ENCODE measurements at places on chromosomes 3 and 15.
A peak's percentile ranks its signal among the peaks of the same experiment; 100 is the strongest.

DNA sequence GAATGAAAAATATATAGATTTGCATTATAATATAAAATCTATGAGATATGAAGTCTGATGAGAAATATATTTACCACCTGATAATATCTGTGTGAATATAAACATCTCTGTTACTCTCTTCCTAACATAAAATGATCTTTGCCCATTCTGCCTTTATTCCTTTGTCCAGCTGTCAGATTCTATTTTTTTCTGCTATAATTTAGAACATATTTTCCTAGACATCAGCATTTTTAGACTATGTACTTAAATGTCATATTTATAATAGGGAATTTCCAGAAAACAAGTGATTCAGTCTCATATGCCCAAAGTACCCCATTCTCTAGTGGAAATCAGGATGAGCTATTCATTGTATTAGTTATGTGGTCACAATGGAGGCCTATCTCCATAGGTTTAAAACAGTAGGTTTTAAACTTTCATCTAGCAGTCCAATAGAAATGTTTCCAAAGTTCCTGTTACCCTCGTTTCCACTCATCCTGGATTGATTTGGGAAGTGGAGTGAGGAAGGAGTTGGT, 83.3 kb downstream of the FILIP1L start:
- no peak for DNase-seq

GRCh38 chr3:42612217-42612616, 11.7 kb downstream of the NKTR start:
- no peak for DNase-seq

- DNase-seq: no peak
These were observed 10.8 kb downstream of the BHLHE40 start for GRCh38 chr3:4990069-4990468.

DNA sequence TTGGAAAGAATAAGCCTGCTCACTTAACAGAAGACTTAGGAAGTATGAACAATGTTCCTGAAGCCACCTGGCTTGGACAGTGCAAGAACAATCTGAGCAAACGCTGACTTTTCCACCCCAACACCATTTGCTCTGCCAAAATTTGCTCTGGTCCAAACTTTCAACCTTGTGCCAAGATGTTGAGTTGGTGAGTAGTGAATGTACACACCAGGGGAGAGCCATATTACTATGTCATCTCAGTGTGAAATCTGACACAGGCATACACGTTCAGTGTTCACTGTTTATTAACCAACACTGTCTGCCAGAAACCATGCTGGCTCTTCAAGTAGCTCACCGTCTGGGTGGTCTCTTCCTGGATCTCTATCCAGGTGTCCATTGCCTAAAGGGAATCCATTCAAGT, 152.9 kb upstream of the LPP start:
- DNase-seq: no peak

GRCh38 chr3:133859381-133860234, 36.1 kb downstream of the RAB6B start:
- DNase-seq: no peak

DNA sequence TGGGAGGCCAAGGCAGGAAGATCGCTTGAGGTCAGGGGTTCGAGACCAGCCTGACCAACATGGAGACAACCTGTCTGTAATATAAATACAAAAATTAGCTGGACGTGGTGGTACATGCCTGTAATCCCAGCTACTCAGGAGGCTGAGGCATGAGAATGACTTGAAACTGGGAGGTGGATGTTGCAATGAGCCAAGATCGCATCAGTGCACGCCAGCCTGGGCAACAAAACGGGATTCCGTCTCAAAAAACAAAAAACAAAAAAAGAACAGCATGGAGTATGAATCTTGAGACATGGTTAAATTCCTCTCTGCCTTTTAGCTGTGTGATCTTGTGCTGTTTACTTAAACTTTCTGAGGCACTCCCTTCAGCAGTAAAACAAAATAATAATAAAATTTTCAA, 244.9 kb downstream of the FGF12 start:
- no peak for DNase-seq

DNA sequence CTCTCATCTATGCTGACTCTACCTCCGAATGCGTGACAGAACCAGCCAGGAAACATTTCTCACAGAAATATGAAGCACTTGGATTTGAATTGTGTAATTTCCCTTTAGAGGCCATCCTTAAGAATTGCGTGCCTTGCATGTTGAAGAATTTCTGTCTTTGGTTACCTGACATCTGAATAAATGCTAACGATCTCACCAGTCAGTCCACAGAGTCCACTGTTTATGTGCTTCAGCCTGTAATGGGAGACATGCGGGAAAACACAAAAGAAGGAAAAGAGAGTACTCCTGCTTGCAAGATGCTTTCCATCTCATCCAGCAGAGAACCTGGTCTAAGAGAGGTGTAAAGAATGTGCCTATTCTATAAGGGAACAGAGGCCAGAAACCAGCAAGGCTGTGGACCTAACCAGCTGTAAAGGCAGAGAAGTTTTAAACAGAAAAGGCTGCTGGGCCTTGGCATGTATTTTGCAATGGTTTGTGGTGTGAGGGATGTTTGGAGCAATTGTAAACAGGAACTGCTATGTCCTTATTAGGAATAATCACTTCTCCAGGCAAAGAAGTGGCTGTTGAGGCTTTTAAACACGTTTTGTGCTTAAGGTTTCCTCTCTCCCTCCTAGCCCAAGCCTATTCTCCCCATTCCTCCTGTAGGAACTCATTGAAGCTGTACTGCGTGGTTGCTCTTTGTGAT, 36.4 kb upstream of the BOC start:
- no peak for DNase-seq

- DNase-seq: no peak
These were observed 5.3 kb downstream of the CHST2 start for GRCh38 chr3:143124601-143125520.

- no peak for DNase-seq
These were observed 92.9 kb downstream of the LRRC3B start for GRCh38 chr3:26715431-26715830.

- no peak for DNase-seq
These were observed 7.4 kb downstream of the PRC1 start for GRCh38 chr15:90986790-90987507.

- DNase-seq: peak; percentile 5
These were observed 21.4 kb downstream of the FAH start for GRCh38 chr15:80174017-80174746.

GRCh38 chr15:71785996-71786395, 24.4 kb upstream of the NR2E3 start:
- no peak for DNase-seq

DNA sequence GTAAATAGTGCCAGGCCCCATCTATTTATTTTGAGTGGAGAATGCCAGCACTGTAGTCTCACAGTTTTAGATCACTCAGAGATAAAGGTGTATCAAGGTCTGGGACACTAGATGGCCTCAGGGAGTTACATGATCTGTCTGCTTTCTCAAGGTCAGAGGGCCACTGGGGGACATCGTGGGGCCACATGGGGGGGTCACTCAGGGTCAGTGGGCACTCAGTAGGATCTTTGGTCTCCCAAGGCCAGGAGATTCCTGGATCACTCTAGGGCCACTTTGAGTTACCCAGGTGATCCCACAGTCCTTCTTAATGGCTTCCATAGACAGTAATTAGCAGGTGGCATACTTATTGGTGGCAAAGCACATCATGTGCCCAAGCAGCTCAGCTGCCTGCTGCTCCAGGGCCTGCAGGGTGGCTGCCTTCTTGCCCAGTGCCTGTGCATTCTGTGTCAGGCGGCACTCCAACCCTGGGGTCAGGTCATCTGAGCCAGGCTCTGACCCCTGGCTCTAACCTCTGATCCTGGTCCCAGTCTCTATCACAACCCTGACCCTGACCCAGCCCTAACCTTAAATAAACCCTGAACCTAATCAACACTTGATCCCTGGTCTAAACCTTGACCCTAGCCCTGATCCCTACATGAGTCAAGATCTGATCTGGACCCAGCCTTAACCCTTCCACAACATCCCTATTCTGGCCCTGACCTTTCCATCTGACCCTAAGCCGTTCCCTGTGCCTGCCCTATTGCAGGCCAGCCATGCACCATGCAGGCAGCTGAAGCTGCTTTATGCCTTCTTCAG, 1.8 kb upstream of the LAMB2 start:
- DNase-seq: no peak

GRCh38 chr3:71061581-71061980, 521.9 kb downstream of the FOXP1 start:
- DNase-seq: no peak

GRCh38 chr3:48516571-48516970, 12.6 kb upstream of the SHISA5 start:
- no peak for DNase-seq

- DNase-seq: no peak
These were observed 140.4 kb upstream of the CGNL1 start for GRCh38 chr15:57235873-57236272.

DNA sequence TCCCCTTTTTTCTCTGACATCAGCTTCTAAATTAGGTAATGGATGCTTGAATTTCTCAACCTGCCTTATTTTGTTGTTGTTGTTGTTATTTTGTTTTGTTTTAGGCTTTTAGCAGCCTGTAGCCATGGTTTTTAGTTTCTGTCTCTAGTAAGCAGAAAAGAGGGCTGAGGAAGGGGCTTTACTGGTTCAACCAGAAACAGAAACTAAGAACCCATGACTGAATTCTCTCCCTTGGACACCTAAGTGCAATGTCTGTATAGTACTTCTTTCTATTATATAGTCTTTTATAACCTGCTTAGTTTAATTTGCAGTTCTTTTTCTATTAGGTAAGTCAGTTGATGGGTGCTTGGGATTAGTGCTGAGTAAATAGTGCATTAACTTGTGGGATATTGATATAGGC, 129.0 kb downstream of the BBX start:
- no peak for DNase-seq

DNA sequence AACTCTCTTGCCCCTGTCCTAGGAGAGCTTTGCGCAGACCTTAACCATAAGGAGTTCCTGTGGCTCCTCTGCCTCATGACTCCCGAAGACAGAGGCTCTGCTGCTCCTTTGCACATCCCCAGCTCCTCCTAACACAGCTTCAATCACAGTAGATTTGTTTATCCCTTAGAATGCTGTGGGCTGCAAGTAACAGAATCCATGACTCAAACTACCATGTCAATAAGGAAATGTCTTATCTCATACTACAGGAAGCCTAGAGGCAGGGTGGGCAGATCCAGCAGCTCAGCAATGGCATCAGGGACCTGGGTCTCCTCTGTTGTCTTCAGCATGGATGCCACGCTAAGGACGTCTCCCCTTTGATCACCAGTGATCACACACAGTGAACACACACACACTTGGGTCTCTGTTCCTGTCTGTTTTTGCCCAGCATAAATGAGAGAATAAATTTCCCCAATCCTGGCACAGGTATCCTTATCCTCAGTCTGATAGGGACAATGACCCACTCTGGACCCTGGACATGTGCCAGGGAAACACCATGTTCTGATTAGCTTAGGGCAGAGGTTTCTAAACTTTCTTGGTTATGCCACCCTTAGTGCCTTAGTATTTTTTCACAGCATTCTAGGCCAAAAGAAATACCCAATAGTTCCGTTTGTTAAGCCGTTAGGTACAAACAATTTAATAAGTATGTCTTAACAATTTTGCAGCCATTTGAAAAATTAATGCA, 46.1 kb upstream of the MRPS22 start:
- no peak for DNase-seq

GRCh38 chr3:135172191-135172869, 377.3 kb downstream of the EPHB1 start:
- DNase-seq: no peak

DNA sequence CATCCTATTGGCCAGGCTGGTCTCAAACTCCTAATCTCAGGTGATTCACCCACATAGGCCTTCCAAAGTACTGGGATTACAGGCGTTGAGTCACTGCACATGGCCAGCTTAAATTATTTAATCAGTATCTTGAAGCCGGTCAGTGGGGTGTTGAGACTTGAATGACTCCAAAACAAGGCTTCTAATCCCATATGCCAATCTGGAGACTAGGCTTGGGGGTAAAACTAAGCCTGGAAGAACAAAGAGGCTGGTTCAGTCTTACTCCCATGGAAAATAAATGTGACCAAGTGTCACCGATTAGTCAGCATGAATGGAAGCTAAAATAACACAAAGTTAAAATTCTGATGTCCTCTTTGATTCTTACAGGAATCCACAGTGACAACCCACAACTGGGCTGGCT, 509.1 kb downstream of the FOXP1 start:
- DNase-seq: no peak

GRCh38 chr3:74500257-74500656, 114.2 kb downstream of the CNTN3 start:
- DNase-seq: no peak

All from T1000 (cell line).